ENCODE measurements at places on chromosomes 1 and 21.
A peak's percentile ranks its signal among the peaks of the same experiment; 100 is the strongest.

- no peak for DNase-seq
Measured at GRCh38 chr21:32055305-32055704, 182.5 kb downstream of the HUNK start.

- DNase-seq = no peak
Measured at GRCh38 chr1:231792634-231793033, 166.0 kb downstream of the DISC1 start.

GRCh38 chr1:62131093-62131725, 63.4 kb upstream of the L1TD1 start:
- no peak for DNase-seq

GRCh38 chr1:41880261-41880660, 38.5 kb downstream of the HIVEP3 start:
- DNase-seq = no peak

GRCh38 chr1:68375919-68376318, 73.8 kb downstream of the RPE65 start:
- no peak for DNase-seq

DNA sequence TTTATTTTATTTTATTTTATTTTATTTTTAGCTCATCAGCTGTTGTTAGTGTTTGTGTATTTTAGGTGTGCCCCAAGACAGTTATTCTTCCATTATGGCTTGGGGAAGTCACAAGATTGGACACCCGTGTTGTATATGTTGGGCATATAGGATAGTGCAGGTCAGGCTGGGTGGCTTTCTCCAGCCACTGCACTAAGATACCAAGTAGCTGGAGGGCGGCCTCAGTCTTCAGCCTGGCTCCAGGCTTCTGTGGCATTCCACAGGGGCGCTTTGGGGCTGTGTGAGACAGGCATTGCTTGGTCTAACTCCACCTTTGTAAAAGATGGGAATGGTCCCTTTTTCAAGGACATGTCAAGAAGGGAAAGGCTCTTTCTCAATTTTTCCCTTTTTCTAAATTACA, 16.5 kb downstream of the RRP1B start:
- no peak for DNase-seq

- no peak for DNase-seq
Measured at GRCh38 chr1:19229229-19229628, 19.2 kb upstream of the UBR4 start.

DNA sequence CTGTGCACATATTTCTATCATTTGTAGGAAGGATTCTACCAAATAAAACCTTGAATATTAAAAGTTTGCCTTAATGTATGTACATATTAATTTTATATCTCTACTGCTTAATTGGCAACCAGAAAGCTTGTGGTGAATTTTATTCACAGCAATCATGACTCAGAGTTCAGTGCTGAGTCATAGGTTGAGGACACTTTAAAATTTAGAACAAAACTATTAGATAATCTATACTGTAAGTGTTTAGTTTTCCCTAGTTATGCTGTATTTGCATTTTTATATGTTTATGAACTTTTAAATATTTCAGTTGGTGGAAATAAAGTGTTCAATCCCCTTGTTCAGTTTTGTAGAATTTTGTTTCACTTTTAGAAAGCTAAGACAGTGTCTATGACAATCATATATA, 841.5 kb downstream of the KCNT2 start:
- DNase-seq = no peak

DNA sequence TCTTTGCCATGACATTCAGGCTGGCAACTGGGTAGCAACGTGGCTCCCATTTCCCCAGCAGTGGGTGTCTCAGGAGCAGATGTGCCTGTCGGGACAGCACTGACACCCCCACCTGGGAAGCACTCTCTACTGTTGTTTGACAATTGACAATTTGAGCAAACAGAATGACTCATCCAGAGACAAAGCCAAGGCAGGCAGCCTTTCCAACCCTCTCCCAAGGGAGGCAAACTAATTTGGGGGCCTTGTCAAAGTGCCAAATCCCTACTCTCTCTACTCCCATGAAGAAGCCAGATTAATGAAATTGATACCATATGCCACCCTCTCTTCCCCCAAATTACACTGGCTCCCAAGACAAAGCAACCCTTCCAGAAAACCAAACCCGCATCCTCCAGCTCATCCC, 65.6 kb downstream of the GRIK3 start:
- no peak for DNase-seq

DNA sequence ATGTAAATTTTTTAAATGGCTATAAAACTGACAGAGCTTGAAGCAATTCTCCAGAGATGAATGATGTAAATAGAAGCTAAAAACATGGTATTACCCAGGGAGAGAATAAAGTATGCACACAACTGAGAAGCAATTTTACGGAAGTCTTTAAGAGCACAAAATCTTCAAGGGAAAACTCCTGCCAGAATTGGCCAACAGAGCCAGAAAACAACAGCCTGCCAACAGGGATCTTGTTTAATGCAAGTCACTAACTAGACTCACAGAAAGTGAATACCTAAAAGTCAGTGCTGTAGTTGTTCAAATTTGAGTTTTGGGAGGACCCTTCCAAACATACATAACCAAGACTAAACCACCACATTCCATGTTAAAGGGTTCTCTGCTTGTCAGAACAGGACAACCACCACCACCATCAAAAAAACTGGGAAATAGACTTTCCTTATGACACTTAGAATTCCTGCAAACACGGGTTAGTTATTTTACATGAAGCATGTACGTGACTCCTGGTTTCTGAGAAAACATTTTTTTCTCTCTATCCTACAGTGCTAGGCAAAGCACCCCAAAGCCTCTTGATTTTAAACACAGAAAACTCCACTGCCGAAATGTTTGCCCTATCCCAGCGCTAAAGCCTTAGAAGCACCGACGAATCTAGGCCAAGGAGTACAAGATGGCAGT, 1.6 kb downstream of the EPS15 start:
- peak; percentile 59 for DNase-seq

DNA sequence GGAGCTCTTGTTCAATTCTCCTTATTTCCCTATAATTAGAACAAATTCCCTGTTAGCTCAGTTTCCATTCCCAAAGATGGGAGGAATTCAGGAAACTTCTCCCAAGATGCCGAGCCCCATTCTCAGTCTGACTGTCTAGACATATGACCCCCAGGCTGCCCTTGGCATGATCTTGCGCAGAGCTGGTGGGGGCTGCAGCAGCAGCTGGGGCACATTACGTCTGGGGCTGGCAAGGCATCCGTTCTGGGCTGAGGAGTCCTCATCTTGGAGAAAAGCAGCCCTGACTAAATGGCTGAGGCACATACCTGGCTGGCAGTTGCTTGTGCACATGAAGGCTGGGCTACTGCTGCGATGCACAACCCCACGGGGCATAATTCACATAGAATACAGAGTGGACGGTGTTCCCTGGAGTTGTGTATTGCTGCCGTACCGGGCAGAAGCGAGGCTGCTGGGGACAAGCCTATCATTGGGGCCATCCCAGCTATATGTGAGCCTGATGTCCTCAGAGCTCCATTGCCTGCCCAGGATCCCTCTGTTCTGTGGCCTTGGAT, 36.4 kb upstream of the TRABD2B start:
- no peak for DNase-seq

DNA sequence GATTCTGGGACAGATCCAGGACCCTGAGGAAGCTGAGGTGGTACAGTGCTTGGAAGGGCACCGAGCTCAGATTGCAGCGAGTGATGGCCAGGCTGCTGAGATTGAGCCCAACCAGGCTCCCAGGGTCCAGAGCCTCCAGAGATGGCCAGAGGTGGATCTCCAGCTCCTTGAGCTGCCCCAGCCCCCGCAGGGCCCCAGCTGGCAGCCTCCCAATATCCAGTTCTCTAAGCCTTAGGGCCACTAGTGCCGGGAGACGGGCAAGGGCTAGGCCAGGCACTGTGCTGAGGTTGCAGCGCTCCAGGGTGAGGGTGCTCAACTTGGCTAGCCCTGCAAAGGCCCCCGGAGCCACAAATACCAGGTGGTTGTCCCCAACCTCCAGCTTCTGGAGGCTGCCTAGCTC, 3.4 kb downstream of the LINGO4 start:
- DNase-seq = no peak

GRCh38 chr1:29636936-29637335, 400.6 kb downstream of the PTPRU start:
- no peak for DNase-seq

GRCh38 chr1:62271134-62271533, 48.1 kb downstream of the KANK4 start:
- no peak for DNase-seq

GRCh38 chr1:24027838-24028468, 47.8 kb upstream of the SRSF10 start:
- DNase-seq = peak; percentile 51

DNA sequence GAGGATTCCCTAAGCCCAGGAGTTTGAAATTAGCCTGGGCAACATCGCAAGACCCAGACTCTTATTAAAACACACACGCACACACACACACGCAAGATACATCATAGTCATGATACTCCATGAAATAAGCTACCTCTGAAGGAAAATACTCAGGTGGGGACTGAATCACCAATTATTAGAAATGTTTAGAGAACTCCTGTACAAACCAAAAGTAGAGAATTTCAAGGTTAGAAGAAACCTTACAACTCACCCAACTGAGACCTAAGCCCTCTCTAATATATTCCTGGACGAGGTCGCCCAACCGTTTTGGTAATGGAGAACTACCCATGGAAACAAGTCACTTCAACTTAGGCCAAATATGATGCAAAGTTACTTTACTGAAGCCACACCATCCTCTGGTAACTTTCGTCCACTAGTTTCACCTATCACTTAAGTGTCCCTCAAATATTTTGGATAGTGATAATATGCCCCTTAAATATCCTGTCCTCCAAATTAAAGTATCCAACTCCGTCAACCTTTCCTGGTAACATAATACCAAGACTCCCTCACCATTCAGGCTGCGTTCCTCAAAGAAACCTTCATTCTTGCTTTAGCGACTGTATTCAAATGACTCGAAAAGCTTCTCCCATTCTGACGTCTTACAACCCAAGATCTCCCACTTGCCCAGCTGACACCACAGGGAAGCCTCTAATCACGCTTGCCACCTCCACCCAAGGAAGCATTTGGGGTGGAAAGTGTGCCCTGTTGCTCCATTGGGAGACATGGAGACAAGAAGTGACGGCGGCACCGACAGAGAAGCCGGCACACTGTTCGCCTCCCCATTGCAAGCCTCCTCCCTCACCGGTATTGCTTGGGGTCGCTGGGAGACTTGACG, 856 bp downstream of the NRDC start:
- DNase-seq = peak; percentile 36

GRCh38 chr1:210236840-210237409, 4.3 kb downstream of the SERTAD4 start:
- DNase-seq = no peak

GRCh38 chr1:55213151-55213884, 1.8 kb downstream of the USP24 start:
- peak; percentile 31 for DNase-seq

GRCh38 chr1:246434335-246434734, 72.7 kb downstream of the SMYD3 start:
- no peak for DNase-seq

GRCh38 chr1:218415726-218416125, 70.6 kb downstream of the TGFB2 start:
- no peak for DNase-seq

- DNase-seq = no peak
Measured at GRCh38 chr1:246897302-246897701, 34.4 kb downstream of the AHCTF1 start.

GRCh38 chr1:202078241-202078640, 44.5 kb upstream of the GPR37L1 start:
- DNase-seq = no peak

DNA sequence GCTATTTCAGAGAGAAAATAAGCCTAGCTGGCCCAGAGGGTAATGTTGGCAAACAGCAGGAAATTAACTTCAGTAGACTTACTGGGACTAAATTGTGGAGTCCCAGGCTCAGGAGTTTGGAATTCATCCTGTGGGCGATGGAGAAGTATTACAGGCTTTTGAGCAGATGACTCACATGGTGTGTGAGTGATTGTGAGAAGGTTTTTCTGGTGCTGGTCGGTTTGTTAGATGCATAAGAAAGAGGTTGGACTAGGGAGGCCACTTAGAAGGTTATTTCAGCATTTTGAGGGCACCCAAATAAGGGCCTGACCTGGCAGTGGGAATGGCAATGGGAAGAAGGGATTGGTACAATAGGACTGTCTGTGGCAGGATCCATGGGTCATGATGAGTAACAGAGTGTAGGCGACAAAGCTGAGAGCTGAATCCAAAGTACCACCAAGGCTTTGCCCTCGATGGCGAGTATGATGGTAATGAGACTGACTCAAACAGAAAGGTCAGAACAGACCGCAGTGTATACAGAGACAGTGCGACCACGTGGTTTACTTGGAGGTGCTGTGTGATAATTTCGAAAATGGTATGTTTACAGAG, 69.2 kb upstream of the KIF26B start:
- DNase-seq = no peak

DNA sequence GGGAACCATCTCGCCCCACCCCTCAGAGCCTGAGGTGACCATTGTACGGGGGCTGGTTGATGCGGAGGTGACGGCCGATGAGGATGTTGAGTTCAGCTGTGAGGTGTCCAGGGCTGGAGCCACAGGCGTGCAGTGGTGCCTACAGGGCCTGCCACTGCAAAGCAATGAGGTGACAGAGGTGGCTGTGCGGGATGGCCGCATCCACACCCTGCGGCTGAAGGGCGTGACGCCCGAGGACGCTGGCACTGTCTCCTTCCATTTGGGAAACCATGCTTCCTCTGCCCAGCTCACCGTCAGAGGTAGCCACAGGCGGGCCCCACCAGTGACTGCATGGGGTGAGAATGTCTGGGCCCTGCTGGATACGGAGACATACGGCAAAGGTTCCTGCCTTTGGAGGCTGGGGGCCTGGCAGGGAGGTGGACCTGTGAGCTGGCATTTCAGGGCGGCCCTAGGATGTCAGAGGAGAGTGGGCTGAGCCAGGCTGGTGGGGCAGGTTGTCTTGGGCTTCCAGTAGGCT, 98.5 kb downstream of the TRIM11 start:
- DNase-seq = no peak

DNA sequence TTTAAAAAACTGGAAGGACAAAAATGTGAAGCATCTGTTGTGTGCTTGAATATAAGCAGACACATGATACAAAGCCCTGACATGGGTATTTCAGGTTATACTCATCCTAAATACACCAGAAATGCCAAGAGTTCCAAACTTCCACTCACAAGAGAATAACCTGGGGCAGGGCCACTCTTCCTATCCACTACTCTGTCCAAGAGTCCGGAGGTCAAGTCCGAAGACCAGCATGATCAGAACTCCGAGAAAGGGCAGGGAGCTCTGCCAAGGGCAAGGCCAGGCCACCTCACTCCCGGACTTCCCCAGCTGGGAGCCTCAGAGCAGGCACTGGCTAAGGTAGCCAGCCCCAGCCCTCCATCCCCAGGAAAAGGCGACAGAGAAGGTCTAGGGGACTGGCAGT, 37.5 kb downstream of the HLCS start:
- no peak for DNase-seq

GRCh38 chr21:35924714-35925301, 135.5 kb downstream of the SETD4 start:
- DNase-seq = peak; percentile 42

GRCh38 chr1:192159014-192159413, 752 bp downstream of the RGS18 start:
- peak; percentile 73 for DNase-seq

DNA sequence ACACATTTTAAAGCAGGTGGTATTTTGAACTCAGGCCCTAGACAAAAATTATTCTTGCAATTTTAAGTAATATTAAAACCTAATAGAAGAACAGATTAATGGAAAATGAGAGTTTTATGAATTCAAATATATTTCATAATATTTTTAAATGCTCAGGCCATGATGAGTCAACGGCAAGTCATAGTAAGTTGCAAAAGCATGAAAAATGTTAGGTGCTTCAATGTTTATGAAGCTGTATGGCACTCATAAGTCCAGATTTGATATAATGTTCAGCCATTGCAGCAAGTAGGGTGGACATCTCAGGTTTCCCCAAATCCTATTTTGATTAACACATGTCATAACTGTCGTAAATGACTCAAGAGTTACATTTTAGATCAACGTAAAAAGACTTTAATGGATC, 112.6 kb downstream of the GRIK1 start:
- DNase-seq = no peak

Measured in KBM-7 (cell line).